Neural progenitor cell (in vitro differentiated cells): ENCODE measurements at places on chromosomes 12 and 14.

DNA sequence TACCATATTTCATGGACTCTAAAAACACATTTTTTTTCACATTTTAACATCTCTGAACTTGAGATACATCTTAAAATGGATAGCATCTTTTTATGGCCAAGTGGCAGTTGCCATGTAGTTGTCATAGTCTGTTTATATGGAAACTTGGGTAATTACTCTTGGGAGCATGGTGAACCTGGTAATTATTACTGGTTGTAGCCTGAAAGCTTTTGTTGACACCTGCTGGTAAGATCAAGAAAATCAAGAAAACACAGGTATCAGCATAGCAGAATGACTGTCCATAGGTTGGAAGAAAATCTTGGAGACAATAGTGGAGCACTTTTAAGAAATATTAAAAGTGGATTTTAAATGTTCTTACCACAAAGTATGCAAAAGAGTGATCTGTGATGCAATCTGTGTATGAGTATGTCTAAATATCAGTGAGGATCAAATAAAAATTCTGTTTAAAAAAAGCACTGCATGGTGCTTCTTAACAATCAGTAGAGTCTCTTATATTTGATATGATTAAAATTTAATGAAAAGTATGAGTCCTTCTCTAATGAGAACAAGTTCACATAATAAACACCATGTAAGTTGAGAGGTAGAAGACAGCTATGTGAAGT lies 44.2 kb downstream of the TTC8 start:
- no peak for DNase-seq

DNA sequence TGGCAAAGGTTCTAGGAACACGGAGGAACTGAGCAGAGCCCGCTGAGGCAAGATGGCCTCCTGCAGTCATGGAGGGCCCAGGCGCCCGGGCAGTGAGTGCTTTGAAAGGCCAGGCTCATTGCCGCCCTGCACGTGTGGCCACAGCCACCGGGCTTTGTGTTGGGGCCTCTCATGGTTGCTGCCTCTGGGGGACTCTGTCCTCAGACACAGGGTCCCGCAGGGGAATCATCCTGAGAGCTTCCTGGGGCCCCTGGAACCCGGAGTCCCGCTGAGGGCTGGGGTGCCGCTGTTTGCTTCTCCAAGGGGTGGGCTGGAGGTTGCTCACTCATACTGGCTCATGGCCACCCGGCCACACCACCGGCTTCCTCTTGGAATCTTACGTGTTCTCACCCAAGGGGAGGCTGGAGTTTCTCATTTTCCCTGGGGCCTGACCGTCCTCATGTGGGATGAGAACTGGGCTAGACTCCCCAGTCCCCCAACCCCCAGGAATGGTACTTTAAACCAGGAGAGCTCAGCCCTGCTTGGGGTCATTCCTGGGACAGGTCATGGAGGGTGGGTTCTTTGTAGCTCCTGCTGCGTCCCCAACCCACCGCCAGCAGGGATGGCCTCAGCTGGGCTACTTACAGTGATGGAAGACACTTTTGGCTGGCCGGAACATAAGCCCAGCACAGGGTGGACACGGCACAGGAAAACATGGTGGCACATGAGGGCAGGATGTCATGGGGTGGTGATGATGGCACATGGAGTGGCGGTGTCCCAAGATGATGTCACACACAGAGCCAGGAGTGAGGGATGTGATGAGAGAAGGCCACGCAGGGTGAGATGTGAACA lies 21.1 kb upstream of the LRTM2 start:
- no peak for DNase-seq

DNA sequence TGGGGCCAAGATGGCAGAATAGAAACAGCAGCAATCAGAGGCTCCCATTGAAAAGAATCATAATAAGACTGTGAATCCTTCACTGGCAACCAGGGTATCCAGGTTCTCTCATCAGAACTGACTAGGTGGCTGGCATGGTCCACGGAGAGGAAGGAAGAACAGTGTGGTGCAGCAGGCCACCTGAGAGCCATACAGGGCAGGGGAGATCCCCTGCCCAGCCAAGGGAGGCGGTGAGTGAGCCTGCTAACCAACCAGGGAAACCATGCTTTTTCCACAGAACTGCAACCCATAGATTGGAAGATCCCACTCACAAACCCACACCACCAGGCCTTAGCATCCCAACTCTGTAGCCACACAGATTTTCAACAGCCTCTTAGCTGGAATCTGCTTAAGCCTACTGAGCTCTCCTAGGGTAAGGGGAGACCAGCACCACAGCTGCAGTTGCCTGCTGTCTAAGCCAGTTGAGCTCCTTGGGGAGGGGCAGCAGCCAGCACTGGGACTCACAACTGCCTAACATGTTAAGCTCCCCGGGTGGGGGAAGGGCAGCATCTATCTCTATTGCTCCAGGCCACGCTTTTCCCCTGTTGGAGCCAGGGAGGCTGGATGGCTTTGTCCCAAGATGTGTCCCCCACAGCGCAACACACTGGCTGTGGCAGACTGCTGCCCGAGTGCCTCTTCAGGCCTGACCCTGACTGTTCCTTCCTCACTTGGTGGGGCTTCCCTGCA lies 342.6 kb upstream of the CCDC196 start:
- peak; percentile 32 for DNase-seq

DNA sequence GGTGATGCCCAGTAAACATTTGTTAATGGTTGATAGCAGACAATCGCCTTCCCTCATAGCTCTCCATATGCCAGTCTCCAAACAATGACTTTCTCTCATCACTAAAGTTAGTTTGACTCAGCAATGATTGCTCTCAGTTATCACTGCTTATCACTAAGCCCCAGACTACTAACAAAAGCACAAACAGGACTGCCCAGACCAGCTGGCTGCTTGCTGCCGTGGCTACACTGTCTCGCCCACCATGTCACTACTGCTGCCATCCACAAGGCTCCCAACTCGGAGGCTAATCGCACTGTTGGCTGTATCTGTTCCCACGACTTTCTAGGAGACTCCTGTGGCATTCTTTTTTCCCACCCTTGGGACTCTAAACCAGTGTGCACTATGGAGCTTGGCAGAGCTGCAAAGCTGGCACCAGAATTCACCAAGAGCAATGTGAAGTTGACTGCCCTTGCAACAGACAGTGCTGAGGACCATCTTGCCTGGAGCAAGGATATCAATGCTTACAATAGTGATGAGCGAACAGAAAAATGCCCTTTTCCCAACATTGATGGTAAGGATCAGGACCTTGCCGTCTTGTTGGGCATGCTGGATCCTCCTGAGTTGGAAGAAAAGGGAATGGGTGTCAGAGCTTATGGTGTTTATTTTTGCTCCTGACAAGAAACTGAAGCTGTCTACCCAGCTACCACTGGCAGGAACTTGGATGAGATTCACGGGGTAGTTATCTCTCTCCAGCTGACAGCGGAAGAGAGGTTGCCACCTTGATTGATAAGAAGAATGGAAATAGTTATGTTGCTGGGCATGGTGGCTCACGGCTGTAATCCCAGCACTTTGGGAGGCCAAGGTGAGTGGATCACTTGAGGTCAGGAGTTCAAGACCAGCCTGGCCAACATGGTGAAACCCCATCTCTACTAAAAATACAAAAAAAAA lies 27.1 kb upstream of the NR2C1 start:
- DNase-seq, result no peak

- DNase-seq, result no peak
Observed at GRCh38 chr12:87413784-87414183, 615.4 kb downstream of the C12orf50 start.
